AG09309 (cell line): ENCODE measurements at places on chromosomes 3 and 15.
A peak's percentile ranks its signal among the peaks of the same experiment; 100 is the strongest.

- no peak for DNase-seq
These were observed 25.1 kb downstream of the DTWD1 start for GRCh38 chr15:49645941-49646340.

DNA sequence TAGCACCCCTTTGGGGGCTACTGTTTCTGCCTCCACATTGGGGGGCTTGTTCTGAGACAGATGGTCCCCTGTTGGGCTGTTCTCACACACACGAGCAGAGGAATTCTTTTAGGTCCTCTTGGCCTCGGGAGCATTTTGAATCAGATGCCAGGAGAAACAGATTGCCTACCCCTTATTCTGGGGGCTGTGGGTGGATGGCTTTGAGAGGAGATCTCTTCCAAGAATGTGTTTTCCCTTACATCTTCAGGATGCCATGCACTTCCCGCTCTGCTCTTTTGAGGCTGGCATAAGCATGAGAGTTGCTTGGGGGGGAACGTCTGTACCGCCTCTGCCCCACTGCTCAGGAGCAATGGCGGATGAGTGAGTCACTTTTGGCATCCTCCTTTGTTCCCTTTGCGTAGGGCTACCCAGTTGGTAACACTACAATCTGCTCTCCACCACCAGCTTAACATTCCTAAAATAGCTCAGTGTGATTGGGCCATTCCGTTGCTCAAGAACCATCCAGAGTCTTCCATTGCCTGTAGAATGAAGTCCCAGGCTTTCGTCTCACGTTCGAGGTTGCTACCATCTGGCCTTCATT, 154.4 kb downstream of the RPLP1 start:
- peak; percentile 54 for DNase-seq

GRCh38 chr15:85618956-85619491, 175.7 kb downstream of the KLHL25 start:
- DNase-seq, result peak; percentile 86

DNA sequence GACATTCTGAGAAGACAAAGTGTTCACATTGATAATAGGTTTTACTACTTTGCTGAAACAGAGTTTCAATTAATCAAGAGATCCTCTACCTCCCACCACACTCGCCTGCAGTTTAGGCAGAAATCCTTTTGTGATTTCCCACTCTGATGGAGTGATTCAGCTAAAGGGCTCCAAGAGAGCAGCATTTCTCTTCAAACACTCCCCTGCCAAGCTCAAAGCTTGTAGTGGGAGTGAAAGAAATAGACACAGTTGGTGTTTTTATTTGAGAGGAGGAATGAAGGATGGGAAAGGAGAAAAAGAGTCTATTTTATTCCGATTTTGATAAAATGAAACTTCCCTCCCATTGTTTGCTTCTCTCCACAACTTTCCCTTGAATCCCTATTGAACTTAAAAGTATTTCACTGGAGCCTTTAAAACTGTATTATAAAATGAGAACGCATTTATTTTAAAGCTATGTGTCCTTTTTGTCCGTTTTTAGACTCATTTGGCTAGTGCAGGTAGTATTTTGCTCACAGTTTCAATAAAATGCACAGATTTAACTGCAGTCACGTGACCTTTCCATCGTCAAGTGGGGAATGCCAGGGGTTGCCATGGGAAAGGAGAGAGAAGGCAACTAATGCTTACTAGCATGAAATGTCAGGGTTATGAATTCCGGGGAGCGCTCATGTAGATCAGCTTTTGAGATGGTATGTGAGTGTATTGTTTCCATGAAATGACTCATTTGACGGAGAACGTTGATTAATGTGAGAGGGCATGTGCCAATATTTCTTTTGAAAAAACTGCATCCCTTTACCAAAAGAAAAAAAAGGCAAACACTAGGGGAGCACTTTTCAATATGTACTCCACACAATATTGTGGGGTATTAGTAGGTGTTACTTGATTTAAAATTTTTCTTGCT, 7.7 kb upstream of the OSBPL11 start:
- peak; percentile 39 for DNase-seq

DNA sequence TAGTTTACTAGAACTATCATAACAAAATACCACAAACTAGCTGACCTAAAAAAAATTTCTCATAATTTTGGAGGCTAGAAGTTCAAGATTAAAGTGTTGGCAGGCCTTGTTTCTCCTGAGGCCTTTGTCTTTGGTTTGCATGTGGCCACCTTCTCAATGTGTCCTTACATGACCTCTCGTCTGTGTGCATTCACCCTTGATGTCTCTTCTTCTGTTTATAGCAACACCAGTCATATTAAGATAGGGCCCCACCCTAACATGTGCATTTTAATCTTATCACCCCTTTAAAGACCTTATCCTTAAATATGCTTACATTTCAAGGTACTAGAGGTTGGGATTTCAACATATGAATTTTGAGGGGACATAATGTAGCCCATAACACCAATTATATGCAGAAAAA, 177.0 kb downstream of the ZBBX start:
- no peak for DNase-seq

DNA sequence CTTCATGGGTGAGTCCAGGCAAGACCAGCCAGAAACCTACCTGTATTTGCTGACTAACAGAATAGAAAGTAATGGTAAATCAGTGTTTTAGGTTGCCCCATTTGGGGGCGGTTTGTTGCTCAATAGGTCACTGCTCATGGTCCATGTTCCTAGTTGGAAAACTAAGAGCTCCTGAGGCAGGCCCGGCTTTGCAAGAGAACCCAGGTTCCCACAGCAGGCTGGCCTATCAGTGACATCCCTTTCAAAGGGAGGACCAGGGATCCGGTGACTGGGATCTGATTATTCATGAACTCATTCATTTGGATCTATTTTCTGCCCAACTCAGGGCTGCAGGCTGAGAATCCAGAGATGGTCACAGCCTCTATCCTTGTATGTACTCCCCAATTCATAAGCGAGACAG, 163.9 kb downstream of the WNT7A start:
- DNase-seq, result no peak

GRCh38 chr3:97510795-97511194, 253.8 kb upstream of the ARL6 start:
- no peak for DNase-seq

DNA sequence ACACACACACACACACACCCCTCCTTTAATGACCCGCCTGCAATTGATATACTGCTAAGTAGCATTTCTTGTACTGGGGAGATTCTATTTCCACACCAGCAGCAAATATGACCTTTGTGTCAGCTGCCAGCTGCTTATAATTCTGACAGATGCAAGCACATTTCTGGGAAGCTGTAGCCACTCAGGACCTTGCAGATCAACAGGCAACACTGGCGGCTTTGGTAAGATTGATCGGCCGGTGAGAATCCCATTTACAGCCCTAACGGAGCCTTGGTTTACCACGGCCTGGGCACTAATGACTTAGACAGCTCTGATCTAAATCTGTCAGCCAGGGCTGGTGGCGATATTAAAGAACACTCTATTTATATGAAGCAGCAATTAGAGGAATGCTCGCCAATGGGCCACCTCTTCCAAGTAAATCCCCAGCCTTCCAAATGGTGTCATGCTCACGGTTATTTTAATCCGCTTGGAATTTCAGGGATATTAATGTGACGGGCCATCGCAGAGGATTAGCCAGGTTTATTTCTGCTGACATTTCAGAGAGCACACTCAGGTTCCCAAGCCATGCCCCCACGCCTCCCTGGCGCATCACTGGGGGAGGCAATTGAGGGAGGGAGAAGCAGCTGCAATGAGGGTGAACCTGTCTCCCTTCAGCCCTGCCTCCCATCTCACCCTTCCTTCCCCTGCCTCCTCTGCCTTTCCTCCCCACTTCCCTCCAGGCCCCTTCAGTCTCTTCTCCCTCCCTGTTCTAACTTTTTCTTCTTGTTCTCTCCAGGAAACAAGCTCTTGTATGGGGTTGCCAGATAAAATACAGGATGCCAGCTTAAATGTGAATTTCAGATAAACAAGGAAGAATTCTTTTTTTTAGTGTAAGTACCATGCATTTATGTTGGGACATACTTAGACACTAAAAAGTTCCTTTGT, 287.0 kb downstream of the TLE3 start:
- no peak for DNase-seq

DNA sequence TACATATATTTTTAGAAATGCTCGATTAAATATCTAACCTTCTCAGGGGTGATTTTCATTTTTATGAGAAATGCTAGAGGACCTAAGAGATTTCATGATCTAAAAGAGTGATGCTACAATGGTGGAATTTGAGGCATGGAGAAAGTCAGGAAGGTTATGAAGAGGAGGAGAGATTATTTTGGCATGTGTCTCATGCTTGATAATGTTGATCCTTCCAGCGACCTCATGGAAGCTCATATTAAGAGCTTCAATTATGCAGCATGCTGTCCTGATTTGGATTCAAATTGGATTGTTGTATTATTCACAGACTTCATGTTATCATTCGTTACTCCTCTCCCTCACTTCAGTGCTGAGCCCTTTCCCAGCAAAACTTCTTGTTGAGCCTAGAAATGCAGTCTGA, 112.5 kb downstream of the RAP2B start:
- DNase-seq, result no peak

GRCh38 chr15:52336529-52336928, 40.9 kb upstream of the MYO5C start:
- DNase-seq, result no peak

DNA sequence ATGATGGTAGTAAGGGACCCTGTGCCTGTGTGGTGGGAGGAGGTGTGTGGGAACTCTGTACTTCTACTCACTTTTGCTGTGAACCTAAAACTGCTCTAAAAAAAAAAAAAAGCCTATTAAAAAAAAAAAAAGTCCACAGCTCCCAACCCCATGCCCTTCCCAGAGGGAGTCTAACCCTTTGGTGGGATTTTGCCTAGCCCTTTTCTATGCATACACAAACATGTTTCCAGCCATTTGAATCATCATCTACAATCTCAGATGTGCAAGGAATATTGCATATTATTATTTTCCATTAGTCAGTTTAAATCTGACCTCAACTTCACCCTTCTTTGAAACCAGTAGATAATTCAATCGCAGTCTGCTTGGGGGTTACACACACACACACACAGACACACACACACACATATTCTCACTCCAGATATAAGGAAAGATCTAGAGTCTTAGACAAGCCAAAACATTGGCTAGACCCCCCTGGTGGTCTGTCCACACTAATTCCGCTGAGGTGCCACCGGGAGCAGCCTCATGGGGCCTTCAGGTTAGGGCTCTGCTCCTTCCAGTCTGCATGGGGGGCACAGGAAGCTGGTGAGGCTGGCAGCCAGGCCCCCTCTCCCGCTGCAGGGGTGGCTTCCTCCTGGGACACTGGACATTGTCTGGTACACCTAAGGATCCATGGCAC, 75.5 kb upstream of the NR2E3 start:
- no peak for DNase-seq

DNA sequence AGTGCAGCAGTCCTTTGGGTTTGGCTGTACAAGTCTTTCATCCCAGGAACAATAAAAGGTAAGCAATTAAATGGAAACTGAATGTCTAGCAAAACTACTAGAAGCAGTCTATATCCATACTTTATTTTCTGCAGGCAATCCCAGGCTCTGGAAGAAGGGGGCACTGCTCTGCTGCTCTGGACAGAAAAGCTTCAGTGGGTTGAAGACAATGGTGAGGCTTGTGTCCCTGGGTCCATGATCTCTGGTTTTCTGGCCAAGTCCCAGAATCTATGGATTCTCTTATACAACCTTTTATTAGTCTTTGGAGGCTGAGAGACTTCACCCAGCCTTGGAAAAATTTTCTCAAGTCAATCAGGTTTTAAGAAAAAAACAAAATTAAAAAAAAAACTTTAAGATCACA, 35.6 kb downstream of the SCAP start:
- no peak for DNase-seq

GRCh38 chr3:18752273-18752934, 327.3 kb upstream of the SATB1 start:
- DNase-seq, result no peak

GRCh38 chr3:38454178-38454883, 641 bp downstream of the ACVR2B start:
- no peak for DNase-seq

DNA sequence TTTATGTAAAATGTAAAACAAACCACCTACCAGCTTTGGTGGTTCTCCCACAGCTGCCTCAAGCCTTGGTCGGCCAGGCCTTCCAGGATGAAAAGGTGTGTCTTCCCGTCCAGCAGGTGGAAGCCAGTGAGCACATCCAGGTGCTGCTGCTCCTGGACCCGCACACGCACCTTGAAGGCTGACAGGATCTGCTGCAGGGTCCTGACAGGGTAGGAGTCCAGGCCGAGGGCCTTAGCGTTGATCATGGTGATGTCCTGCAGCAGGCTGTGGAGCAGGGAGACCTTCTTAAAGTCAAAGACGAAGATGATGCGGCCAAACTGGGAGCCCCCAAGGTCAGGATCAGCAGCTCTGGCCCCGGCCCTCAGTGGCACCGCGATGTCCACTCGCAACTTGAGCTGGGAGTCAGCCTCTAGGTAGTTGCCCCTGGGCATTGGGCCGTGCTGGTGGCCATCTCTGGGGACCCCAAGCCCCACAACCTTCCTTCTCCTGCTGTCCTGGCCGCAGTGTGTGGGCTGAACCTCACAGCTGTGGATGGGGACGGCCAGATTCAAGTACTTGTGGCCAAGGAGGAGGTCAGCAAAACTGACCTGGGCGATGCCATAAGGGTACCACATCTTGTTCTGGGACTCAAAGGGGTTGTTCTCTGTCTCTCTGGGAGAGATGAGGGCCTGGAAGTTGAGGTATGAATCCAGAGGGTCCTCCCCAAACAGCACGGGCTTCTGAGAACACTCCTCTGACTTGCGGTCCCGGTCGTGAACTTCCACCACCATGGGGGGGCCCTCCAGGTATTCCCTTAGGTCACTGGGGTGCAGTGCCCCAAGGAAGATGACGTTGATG, 48.6 kb downstream of the CFAP92 start:
- DNase-seq, result no peak

GRCh38 chr3:130258532-130258952, 86.9 kb upstream of the COL6A5 start:
- DNase-seq, result peak; percentile 5

DNA sequence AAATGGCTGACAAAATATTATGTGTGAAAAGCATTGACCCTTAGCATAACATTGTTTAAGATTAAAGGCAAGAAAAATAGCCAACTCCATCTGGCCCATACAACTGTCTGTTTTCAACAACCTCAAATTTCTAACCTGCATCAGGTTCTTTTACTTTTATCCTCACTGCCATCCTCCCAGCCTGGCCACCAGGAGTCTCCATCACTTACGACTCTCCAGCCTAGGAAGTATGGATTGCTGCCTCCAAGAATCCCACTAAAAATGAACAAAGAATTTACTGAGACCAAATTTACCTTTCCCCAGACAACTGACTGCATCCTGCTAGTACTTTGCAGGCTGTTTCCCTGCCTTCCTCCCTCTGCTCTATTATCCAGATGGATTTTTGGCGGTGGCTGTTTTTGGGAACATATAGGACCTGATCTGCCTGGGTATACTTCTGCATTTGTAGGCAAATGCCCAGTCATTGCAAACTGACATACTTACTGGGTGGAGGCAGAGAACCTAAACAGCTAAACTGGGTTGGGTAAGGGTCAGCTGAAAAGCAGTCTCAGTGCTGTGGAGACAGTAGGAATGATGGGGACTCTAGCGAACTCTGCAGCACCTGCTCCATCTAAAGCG, 144.2 kb downstream of the GHSR start:
- no peak for DNase-seq

DNA sequence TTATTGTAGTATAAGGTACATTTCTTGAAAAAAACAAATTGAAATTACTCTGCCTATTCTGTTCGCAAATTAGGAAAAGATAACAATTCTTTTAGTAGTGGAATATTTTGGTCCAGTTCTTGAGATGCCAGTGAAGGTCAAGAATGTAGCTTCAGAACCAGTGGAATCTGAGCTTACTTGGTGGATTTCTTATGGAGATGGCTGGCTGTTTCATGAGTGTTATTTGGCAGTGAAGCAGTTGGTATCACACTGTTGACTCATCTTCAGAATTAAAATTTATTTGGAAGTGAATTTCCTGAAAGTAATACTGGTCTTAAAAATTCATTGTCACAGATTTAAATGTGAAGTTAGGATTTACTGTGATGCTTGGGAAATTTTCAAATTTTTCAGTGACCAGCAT, 19.1 kb downstream of the RNF13 start:
- DNase-seq, result no peak
